Bronchial smooth muscle cell (primary cell): ENCODE measurements at places on chromosomes 11 and 22. TPM values are rescaled to one million over a fixed set of nuclear protein-coding genes. Genes with fewer than 3 reads are reported as not detected.

The ISX gene
- not detected in 2 replicates for total RNA-seq

The CHRM4 gene
- total RNA-seq, result 0.09 TPM in 1 of 2 replicates, not detected in the other

The OR8G5 gene
- not detected in 2 replicates for total RNA-seq

The TRIM29 gene
- total RNA-seq, result 0.16 and 0.94 TPM in 2 replicates

The PITPNB gene
- total RNA-seq, result 19.7 TPM in 2 replicates

The RASL10A gene
- not detected in 2 replicates for total RNA-seq

The OR5B21 gene
- total RNA-seq, result not detected in 2 replicates

The RAB3IL1 gene
- 9.1 and 12.6 TPM in 2 replicates for total RNA-seq

The C11orf42 gene
- not detected in 2 replicates for total RNA-seq

The TIMP3 gene
- 220 and 367 TPM in 2 replicates for total RNA-seq

The OR52H1 gene
- total RNA-seq, result 0.60 and 0.63 TPM in 2 replicates

The HEPACAM gene
- not detected in 2 replicates for total RNA-seq

The SLC22A25 gene
- not detected in 2 replicates for total RNA-seq

The TPBGL gene
- total RNA-seq, result not detected in 2 replicates

The MUC2 gene
- total RNA-seq, result not detected in 2 replicates

The TYMP gene
- total RNA-seq, result 8.8 and 18.3 TPM in 2 replicates

The BTBD18 gene
- not detected in 2 replicates for total RNA-seq

The GAS2 gene
- 0.63 and 1.0 TPM in 2 replicates for total RNA-seq

The OR10S1 gene
- total RNA-seq, result not detected in 2 replicates

The EHF gene
- 0.16 and 1.4 TPM in 2 replicates for total RNA-seq

The CCDC188 gene
- total RNA-seq, result not detected in 2 replicates

The TREH gene
- total RNA-seq, result under 0.01 TPM in 1 of 2 replicates, not detected in the other

The ANGPTL5 gene
- 0.34 and 0.63 TPM in 2 replicates for total RNA-seq

The GDPD4 gene
- total RNA-seq, result not detected in 2 replicates

The SHISAL1 gene
- total RNA-seq, result 1.6 and 5.8 TPM in 2 replicates

The CASP12 gene
- total RNA-seq, result 0.47 TPM in 1 of 2 replicates, not detected in the other

The PRG3 gene
- not detected in 2 replicates for total RNA-seq

The LMNTD2 gene
- total RNA-seq, result 0.47 TPM in 1 of 2 replicates, not detected in the other

The ZNRF3 gene
- 1.8 and 2.2 TPM in 2 replicates for total RNA-seq

The MPST gene
- 26.4 and 34.7 TPM in 2 replicates for total RNA-seq

The TMA7B gene
- total RNA-seq, result not detected in 2 replicates

The KRTAP5-2 gene
- not detected in 2 replicates for total RNA-seq

The MOGAT2 gene
- under 0.01 TPM in 1 of 2 replicates, not detected in the other for total RNA-seq

The PRRG4 gene
- 0.16 TPM in 1 of 2 replicates, not detected in the other for total RNA-seq

The NLRP14 gene
- total RNA-seq, result 0.09 and 0.16 TPM in 2 replicates

The CARD18 gene
- total RNA-seq, result not detected in 2 replicates

The RNF26 gene
- 2.7 and 3.4 TPM in 2 replicates for total RNA-seq

The OR51B2 gene
- total RNA-seq, result not detected in 2 replicates

The SLC22A12 gene
- not detected in 2 replicates for total RNA-seq

The DUSP8 gene
- under 0.01 and 0.09 TPM in 2 replicates for total RNA-seq

The ROBO4 gene
- total RNA-seq, result 0.09 and 1.1 TPM in 2 replicates

The GRAMD1B gene
- 0.34 and 1.3 TPM in 2 replicates for total RNA-seq

The KRTAP5-1 gene
- not detected in 2 replicates for total RNA-seq

The CDC42BPG gene
- 0.16 and 0.69 TPM in 2 replicates for total RNA-seq

The BARX2 gene
- not detected in 2 replicates for total RNA-seq
